ENCODE measurements at places on chromosomes 2 and 18.

GRCh38 chr2:193966590-193966989 is 1690.4 kb upstream of the SLC39A10 start:
- DNase-seq, result no peak
- no peaks in the 10 kb centered on the region for H3K4me1 ChIP-seq
- no peaks in the 10 kb centered on the region for H3K27me3 ChIP-seq
- no peak overlapping the region for H3K27ac ChIP-seq

GRCh38 chr2:146392631-146393030 is 1452.2 kb upstream of the ACVR2A start:
- H3K4me3 ChIP-seq, result no peak overlapping the region
- H3K27me3 ChIP-seq, result no peaks in the 10 kb centered on the region
- H3K36me3 ChIP-seq, result no peaks in the 10 kb centered on the region
- no peak for DNase-seq

- H3K27ac ChIP-seq, result no peak overlapping the region
- no peaks in the 10 kb centered on the region for H3K4me1 ChIP-seq
- no peaks in the 10 kb centered on the region for H3K27me3 ChIP-seq
- no peak for DNase-seq
- H3K4me3 ChIP-seq, result no peak overlapping the region
Observed at GRCh38 chr2:133166031-133166430, 402.2 kb downstream of the NCKAP5 start.

- H3K4me1 ChIP-seq, result no peaks in the 10 kb centered on the region
- no peak overlapping the region for H3K27ac ChIP-seq
- DNase-seq, result no peak
- no peaks in the 10 kb centered on the region for H3K27me3 ChIP-seq
Observed at GRCh38 chr2:233199870-233200269, 51.6 kb upstream of the ATG16L1 start.

GRCh38 chr18:32613821-32614220 is 143.1 kb upstream of the GAREM1 start:
- no peak for DNase-seq
- no peaks in the 10 kb centered on the region for H3K36me3 ChIP-seq
- no peaks in the 10 kb centered on the region for H3K4me1 ChIP-seq
- no peak overlapping the region for H3K4me3 ChIP-seq
- no peak overlapping the region for H3K27ac ChIP-seq
- no peaks in the 10 kb centered on the region for H3K27me3 ChIP-seq
